ENCODE measurements at places on chromosomes 16 and 17.

- DNase-seq, result no peak
Measured at GRCh38 chr16:47687694-47688093, 226.6 kb downstream of the PHKB start.

DNA sequence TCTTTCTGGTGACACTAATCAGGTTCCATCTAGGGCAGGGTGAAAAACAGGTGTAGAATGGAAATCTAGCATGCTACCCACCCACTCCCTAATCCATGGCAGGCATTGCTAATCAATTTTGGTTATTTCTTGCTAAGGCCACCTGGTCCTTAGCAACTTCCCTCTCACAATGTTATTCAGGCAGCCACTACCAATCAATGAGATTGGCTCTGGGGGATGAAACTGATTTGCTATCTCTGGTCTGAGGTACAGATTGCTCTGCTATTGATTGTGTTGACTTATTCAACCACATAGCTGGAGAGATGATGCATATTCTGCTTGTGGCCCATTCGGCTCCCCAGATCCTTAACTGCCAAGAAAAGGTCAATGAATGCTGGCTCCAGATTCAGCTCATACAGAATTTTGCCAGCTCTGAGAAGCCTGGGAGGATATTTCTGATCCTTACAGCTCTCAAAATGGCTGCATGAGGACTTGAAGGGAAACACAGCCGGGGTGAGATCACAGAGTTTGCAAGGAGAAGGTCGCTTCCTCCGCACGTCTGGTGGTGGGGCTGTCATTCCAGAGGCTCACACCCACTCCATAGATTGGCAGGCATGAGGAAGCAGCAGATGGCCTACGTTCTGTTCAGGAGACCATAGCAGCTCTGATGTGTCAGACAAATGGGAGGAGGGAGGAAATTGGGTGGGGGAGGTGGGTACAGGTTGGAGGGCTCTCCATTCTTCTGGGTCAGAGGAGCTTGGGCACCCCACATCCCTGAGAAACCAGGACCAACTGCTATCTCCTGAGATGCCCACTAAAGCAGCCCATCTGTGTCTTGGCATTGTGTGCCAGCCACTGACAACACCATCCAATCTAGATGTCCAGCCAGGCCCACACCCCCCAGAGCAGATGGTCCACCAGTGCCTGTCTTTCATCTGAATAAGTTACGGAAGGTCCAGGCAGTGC lies 22.3 kb downstream of the SEZ6 start:
- no peak for DNase-seq

DNA sequence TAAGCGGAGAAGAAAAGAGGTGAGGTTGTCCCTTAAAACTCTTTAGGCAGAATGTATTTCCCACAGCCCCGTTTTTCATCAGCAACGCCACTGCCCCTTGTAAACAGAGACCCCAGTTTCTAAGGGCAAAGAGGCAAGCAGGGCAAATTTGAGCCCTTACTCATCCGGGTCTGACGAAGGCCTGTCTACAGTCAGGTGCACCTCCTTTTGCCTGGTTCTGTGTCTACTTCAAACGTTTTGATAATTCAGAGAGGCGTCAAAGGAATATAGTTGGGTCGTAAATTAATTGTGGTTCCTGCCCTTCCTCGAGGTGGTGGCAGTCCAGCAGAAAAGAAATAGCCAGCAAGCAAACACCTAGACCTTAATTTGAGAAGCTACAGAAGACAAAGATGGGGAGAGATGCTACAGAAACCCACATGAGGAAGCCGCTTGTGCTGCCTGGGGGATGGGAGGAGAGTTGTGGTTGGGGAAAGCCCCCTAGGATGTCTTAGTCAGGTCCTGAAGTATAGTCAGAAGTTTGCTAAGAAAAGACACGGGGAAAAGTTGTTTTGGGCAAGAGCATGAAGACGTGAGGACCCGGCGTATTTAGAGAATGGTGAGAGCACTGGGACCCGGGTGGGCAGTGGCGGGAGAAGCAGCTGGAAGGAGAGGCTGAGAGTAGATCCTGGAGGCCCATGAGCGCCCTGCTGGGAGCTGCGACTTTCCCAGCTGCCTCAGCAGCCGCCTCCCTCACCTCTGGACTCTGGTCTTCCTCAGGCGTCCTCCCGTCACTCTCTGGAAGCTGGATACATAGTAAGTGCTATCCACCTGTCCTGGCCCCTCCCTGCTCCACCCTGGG lies 2.4 kb downstream of the FBRS start:
- peak; percentile 67 for DNase-seq

DNA sequence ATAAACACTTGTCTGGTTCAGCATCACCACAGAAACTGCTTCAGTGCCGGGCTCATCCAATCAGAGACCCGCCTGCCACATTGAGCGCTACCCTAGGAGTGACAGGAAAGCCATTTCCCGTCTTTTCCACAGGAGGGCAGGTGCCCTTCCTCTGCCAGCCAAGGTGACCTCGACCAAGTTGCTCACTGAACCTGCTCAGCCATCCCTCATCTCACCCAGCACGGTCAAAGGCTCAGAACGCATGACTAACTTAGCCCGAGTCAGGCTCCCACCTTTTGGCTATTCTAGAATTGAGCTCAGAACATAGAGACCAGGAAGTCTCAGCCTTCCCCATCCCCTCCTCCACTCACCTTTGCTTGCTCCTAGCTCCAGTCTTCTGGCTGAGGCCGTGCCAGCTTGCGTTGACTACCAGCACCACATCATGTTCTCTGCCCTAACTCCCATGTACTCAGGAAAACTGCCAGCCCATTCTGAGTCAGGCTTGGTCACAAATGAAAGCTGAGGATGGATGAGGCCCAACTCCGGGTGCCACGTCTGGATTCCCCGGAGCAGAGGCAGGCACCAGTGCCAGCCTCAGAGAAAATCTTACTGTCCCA lies 15.6 kb downstream of the MRPS23 start:
- DNase-seq, result no peak

DNA sequence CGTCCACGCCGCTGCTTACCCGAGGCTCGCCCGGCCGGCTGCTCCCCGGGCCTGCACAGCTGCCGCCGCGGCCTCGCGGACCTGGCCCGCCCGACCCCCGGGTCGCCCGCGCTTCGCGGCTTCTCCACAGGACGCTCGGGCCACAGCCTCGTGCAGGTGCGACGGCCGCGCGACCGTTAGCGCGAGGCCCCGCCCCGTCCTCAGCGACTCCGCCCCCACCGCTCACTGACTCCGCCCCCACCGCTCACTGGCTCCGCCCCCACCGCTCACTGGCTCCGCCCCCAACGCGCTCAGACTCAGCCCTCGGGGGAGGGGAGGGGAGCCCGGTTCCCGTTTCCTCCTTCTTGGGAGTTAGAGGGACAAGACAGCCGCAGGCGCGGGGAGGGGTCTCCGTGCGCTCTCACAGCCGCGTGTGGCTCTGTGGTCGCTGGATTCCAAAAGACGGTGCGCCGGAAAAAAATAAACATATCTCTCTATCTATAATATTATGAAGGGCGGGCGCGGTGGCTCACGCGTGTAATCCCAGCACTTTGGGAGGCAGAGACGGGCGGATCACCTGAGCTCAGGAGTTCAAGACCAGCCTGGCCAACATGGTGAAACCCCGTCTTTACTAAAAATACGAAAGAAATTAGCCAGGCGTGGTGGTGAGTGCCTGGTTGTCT lies at the start of gene MEIOB:
Gene MEIOB (minus strand): TSS at position 191 of the 662 bp plus-strand sequence. CDS start 3,989 bp downstream, outside the sequence.
- no peak for DNase-seq

GRCh38 chr16:10539236-10539635 lies 41.2 kb downstream of the EMP2 start:
- DNase-seq, result no peak

DNA sequence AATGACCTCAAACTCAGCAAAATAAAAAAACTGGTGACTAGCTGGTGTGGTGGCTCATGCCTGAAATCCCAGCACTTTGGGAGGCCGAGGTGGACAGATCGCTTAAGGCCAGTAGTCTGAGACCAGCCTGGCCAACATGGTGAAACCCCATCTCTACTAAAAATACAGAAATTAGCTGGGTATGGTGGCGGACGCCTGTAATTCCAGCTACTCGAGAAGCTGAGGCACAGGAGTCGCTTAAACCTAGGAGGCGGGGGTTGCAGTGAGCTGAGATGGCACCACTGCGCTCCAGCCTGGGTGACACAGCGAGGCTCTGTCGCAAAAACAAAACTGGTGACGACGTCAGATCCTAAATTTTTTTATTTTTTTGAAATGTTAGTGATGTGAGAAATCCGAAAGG lies 82.6 kb upstream of the TOB1 start:
- no peak for DNase-seq

DNA sequence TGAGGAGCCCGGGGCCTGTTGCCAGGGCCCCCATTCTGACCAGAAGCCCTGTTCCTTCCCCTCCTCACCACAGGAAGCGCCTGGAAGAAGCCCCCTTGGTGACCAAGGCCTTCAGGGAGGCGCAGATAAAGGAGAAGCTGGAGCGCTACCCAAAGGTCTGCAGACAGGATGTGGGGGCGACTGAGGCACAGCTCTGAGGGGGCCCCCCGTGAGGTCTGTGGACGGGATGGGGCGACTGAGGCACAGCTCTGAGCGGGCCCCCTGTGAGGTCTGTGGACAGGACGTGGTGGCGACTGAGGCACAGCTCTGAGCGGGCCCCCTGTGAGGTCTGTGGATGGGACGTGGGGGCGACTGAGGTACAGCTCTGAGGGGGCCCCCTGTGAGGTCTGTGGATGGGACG lies 13.3 kb downstream of the CENPX start:
- DNase-seq, result no peak

- DNase-seq, result no peak
Measured at GRCh38 chr16:31517800-31518402, 9.7 kb upstream of the RUSF1 start.

DNA sequence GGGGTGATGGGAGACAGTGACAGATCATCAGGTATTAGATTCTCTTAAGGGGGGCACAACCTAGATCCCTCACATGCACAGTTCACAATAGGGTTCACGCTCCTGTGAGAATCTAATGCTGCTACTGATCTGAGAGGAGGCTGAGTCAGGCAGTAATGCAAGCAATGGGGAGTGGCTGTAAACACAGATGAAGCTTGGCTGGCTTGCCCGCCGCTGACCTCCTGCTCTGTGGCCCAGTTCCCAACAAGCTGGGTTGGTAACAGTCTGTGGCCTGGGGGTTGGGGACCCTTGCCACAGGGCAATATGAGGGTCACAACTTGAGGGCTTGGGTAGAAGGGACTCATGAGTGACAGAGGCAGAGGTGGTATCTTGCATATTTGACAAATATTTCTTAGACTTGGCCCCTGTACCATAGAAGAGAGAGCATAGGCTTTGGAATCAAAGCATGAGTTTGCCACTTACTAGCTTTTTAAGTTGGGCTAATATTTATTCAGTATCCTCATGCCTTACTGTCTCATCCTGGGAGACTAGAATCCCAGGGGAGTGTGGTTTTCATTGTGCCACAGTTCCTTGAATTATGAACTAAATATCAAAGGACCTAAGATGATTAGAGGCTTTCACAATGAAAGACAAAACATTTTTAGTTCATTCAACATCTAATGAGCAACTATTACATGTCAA lies 133.4 kb downstream of the SPACA3 start:
- DNase-seq, result no peak

GRCh38 chr17:67123699-67124098 lies 79.3 kb downstream of the CACNG1 start:
- no peak for DNase-seq

GRCh38 chr17:78072961-78073360 lies 55.6 kb downstream of the TMC6 start:
- DNase-seq, result no peak

GRCh38 chr17:48121923-48122664 lies 14.5 kb downstream of the SNX11 start:
- no peak for DNase-seq

DNA sequence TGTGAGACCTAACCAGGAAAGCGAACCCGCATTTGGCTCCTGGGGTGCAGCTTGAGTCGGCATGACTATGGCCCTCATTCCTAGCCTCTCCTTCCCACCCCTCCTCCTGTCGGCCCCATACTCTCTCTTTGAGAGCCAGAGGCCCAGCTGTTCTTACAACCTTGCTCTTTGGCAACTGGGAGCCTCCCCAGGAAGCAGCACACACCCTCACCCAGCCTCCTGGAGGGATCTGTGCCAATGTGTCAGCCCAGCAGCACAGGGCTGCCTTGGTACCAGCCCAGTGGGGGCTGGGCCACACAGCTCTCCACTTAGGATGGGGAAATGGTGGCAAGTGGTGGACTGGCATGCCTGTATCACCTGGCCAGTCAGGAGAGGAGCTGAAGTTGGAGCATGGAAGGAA lies 70.3 kb upstream of the LGALS9 start:
- no peak for DNase-seq

DNA sequence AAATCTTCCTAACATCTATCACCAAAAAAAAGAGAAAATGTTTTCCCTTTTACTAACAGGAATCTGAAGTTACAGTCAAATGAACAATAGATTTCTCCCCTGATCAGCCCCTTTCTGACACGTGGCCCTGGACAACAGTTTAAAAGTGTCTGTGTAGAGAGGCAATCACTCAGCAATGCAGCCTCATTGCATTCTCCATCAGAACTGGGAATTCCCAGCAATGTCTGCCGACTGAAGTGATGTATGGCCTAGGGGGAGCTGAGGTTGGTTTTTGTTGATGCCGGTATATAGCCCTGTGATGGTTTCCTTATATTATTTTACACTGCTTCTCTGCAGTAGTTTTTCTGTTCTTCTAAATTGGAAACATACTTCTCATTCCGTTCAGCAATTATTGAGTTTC lies 904.3 kb upstream of the CDH8 start:
- DNase-seq, result no peak

GRCh38 chr17:56577190-56577842 lies 16.2 kb upstream of the NOG start:
- DNase-seq, result no peak

GRCh38 chr16:66273644-66274334 lies 92.7 kb upstream of the CDH5 start:
- DNase-seq, result no peak

GRCh38 chr17:44842748-44843147 lies 4.9 kb upstream of the HIGD1B start:
- no peak for DNase-seq

DNA sequence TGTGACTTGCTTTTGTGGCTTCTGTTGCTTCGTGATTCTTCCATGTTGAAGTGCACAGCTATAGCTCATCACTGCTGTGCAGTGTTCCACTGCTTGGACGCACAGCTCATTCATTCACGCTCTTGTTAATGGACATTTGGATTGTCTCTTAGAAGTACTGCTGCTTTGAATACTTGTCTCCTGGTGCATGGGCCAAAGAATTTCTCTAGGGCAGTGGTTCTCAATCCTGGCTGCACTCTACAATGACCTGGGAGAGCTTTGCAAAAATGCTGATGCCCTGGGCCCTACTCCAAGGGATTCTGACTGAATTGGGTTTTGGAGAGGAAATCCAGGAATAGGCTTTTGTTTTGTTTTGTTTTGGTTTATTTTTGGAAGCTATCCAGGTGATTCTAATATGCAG lies 20.0 kb downstream of the CCL17 start:
- no peak for DNase-seq

DNA sequence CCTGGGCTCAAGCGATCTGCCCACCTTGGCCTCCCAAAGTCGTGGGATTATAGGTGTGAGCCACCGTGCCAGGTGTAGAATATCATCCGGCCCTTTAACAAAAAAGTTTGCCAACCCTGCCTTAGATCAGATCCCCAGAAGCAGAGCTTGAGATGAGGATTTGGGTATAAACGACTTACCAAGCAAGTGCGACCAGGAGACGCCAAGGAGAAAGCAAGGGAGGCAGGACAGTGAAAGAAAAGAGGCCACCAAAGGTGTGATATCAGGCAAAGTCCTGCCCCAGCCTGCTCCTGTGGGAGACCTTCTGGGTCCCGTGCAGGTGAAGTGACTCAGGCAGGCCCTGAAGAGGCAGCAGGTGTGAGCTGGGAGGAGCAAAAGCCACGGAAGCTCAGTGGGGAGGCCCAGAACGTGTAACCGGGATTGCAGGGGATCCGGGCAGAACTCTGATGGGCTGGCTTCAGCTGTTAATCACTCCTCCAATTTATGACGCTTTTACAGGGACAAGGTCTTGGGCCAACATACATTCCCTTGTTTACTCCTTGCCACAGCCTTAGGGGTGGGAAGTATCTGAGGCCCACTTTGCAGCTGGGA lies 14.1 kb upstream of the CALB2 start:
- no peak for DNase-seq

All from activated naive CD8-positive, alpha-beta T cell treated with anti-CD3 and anti-CD28 coated beads, Interleukin-2, amount 50 U/mL, for 16 hours (primary cell).